Activated T-cell treated with anti-CD3 and anti-CD28 coated beads, Interleukin-2, amount 50 U/mL, for 24 hours (primary cell): ENCODE measurements at places on chromosomes 16 and 17.

DNA sequence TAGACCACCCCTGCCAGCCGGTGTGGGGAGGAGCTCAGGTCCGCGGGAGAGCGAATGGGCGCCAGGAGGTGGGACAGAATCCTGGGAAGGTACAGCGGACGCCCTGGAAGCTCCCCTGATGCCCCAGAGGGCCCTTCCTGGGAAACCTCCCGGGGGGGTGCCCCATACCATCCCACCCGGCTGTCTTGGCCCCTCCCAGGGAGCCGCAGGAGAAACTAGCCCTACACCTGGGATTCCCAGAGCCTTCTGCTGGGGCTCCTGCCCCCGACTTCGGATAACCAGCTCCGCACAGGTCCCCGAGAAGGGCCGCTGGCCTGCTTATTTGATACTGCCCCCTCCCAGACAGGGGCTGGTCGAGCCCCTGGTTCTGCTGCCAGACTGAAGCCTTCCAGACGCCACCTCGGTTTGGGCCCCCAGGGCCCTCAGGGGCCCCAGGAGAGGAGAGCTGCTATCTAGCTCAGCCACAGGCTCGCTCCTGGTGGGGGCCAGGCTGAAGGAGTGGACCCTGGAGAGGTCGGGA, 3.0 kb upstream of the CBX4 start:
- peak; percentile 51 for DNase-seq

DNA sequence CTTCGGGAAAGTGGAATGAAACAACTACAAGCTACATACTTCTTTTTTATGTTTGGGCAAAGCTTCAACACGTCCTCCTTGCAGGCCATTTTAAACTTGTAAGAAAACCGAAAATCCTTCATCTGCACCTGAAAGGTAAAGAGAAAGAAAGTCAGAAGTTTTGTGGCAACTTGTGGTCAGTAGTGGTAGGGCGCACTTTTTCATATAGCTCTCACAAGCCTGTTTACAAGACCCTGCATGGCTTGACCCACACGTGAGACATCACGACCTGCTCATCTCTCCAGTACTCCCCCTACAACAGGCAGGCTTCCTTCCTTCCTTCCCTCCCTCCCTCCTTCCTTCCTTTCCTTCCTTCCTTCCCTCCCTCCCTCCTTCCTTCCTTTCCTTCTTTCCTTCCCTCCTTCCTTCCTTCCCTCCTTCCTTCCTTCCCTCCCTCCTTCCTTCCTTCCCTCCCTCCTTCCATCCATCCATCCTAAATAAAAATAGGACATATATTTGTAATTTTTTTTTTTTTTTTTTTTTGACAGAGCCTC, 48.7 kb upstream of the CLEC18B start:
- no peak for DNase-seq

GRCh38 chr17:82913304-82914043, 73.7 kb upstream of the ZNF750 start:
- no peak for DNase-seq

GRCh38 chr17:80028030-80028429, 7.6 kb downstream of the TBC1D16 start:
- DNase-seq, result no peak

DNA sequence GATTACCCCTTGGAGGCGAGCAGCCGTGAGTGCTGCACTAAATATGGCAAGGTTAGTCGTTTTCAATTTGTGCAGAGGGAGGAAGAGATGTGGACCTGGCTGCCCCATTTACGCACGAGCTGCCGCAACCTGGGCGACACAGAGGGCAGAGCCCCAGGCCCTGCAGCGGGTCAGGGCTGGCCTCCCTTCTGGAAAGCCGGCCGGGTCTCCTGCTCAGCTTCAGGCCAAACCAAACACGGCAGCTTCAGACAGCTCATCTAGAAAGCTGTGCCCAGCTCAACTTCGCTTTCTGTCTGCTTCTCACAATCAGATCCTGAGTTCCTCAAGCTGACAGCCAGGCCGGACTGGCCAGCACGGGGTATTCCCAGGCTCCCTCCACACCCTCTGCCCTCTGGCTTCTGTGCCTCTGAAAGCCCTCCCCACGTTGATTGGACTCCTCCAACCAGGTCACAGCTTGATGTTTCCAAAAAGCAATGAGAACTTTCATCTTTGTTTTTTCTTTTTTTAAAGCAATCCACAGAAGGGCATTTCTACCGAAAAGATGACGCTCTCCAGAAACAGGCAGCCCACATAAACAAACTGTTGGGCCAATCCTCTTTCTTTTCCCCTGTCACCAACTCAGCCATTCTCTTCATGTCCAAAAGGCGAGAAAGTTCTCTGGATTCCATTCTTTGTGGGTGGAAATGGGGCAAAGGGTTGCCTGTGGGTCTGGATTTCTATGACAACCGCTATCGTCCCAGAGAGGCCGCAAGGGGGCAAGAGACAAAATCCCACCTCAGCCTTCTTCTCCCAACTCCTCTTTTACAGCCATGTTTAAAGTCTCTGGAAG, 189.0 kb downstream of the ZFHX3 start:
- no peak for DNase-seq

DNA sequence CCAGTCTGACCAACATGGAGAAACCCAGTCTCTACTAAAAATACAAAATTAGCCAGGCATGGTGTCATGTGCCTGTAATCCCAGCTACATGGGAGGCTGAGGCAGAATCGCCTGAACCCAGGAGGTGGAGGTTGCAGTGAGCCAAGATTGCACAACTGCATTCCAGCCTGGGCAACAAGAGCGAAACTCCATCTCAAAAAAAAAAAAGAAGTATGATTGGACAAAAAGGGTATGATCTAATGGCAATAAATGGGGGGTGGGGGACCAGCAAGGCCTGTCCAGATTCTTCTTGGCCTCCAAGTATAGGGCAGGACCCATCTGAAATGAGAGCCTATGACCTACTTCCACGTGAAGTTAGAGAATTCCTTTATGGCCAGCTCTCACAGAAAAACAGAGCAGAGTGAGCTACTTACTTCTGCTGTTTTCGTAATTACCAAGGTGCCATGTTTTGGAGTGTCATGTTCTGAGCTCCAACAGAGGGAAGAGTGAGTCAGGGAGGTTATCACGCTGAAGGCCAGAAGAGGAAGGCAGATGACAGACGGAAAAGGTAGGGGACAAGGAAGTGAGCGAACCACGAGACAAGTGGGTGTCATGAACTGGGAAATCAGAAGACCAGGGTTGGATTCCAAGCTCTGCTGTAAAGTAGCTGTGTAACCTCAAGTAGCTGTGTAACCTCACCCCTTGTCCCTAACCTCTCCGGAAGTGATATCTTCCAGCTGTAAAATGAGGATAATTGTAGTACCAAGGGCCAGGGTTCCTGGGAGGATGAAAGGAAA, 3.6 kb upstream of the ZMYND15 start:
- no peak for DNase-seq

GRCh38 chr17:39063681-39064069, 87.8 kb downstream of the PLXDC1 start:
- DNase-seq, result no peak
